ENCODE measurements at places on chromosomes 2 and 18.

GRCh38 chr2:218517434-218518206 is 50.5 kb downstream of the USP37 start:
- no peak for DNase-seq

- no peak for DNase-seq
Measured at GRCh38 chr2:204468746-204469429, 76.4 kb upstream of the PARD3B start.

DNA sequence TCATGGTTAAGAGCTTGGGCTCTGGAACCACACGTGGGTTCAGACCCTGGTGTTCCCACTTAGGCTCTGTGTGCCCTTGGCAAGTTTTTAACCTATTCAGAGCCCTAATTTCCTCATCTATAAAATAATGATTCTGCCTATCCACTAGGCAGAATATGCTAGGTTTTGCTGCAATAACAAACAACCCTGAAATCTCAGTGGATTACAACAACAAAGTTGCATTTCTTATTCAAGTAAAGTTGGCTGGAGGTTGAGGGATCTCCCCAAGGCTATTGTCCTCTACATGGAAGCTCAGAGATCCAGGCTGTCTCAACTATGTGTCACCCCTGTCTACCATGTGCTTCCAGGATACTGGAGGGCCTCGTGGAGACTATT is 275.4 kb upstream of the SIX2 start:
- no peak for DNase-seq

- no peak for DNase-seq
Measured at GRCh38 chr2:128037649-128038048, 9.8 kb upstream of the SAP130 start.

- DNase-seq: no peak
Measured at GRCh38 chr18:42334931-42335330, 379.9 kb downstream of the PIK3C3 start.

DNA sequence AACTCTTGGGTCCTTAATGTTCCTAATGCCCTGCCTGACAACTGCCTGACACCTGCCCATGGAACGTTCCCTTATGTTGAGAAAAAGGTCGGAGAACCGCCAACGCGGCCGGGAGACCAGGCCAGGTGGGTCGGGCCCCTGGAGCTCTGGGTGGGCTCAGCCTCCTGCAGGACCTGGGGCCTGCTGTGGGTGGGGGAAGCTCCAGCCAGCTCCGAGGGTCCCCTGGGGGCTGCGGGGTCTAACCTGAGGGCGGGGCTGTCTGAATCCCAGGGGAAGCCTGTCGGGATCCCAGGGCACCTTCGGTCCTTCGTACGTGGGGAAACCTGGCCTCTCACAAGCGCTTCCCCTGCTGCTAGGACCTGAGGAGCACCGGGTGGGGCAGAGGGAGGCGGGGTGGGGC is 296.0 kb downstream of the NDUFA10 start:
- no peak for DNase-seq

GRCh38 chr18:54232485-54233227 is 8.2 kb upstream of the MBD2 start:
- no peak for DNase-seq

DNA sequence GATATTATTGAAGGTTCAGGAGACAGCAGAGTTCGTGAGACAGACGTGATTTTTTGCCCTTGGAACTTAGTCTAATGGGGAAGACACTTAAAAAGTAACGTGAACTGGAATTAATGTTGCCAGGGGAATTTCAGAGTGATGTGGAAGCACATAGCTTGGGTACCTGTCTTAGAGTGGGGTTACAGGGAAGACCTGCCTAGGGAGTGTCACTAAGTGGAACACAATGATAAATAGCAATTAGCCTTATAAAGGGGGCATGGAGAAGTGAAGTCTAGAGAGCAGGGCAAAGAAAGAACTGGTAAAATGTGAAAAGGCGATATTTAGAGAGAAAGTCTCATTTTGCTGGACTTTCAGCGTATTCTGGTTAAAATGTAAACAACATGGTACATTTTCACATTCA is 306.0 kb upstream of the TCF4 start:
- DNase-seq: no peak

- DNase-seq: no peak
Measured at GRCh38 chr18:10320791-10321190, 133.6 kb upstream of the APCDD1 start.

DNA sequence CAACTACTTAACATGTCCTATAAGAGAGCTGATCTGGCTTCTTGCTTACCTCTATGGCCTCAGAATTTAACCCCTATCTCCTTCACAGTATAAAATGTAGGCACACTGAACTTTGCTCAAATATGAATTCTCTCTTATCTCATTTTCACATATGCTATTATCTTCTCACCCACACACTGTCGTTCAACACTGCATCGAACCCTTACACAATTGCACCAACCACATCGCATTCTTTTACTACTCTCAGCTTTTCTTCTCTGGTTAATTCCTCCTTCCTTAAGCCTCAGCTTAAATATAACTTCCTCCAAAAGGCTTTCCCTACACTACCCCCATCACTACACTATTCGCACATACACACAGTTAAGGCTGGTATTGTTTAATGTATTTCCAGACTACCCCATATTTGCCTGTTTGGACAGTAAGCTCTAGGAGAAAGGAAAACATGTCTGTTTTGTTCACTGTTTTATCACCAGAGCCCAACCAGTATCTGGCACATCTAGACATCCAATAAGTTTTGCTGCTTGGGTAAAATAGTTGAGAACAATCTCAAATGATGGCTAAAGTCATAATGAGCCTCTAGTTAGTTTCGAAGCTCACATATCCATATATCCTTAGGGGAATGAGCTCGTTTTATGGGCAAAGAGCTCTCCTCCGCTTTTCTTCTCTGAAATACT is 47.7 kb downstream of the HIBCH start:
- DNase-seq: no peak

DNA sequence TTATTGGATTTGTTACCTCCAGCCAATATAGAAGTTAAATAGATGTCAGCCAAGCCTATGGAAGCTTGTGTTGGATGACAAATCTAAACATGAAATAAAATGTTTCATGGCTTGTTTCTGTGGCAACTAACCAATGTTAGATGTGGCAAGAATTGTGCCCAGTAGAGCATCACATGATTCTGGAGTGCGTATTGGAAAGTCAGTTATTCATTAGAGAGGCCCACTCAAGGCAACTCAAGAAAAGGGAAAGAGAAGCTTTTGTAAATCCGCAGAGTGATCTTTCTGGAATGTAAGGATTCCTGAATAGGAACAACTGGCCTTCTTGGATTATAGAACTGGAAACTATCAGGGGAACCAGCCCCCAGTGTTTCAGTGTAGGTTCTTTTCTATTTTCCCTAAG is 162.9 kb downstream of the TMEM247 start:
- DNase-seq: no peak

DNA sequence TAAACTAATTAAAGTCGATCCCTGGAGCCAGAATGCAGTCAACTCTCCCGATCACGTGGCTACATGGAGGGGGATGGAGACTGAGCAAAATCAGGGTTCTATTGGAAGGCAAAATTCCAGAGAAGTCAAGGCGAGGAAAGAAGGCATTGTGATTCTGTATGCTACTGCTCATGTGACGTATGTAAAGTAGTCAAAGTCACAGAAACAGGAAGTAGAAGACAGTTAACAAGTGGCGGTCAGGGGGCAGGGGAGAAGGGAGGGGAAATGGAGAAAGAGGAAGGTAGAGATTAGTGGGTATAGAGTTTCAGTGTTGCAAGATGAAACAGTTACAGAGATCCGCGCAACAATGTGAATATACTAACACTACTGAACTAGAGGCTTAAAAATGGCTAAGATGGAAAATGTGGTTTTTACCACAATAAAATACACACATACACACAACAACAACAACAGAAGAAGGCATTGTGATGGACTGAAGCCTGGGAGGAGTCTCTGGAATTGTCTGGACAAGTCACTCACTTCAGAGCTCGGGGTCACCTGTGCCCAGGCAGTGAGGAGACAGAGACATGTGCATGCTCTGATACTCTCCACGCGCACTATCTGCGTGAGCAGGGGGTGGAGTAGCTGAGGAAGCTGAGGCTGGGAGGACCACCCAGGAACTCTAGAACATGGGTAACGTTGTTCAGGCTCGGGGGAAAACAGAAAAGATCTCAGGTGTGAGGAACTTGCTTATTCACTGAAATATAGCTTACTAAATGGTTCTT is 89.9 kb upstream of the CDCA7 start:
- DNase-seq: no peak
